Activated CD8-positive, alpha-beta T cell treated with anti-CD3 and anti-CD28 coated beads for 36 hours (primary cell): ENCODE measurements at places on chromosomes 13 and 19. TPM values are rescaled to one million over a fixed set of nuclear protein-coding genes. Genes with fewer than 3 reads are reported as not detected.

DNA sequence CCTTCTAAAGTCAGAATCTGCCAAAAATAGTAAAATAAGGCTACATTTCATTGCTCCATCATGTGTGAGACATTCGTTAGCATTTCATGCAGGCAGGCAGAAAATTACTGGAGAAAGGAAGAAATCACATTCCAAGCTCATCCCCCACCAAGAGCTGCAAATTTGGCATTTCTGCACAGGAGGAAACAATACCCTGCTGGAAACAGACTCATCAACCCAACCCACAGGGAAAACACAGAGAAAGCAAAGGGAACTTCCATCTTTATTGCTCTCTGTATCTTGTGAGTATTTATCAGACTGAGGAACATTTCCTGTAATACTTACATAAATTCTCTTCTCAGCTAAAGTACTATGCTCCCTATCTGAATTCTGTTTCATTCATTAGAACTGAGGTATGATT is 95.7 kb downstream of the KCTD12 start:
- H3K4me3 ChIP-seq = no peak overlapping the region
- H3K4me1 ChIP-seq = no peaks in the 10 kb centered on the region
- DNase-seq = no peak
- no peaks in the 10 kb centered on the region for H3K27me3 ChIP-seq

GRCh38 chr13:41650706-41651105 is 193.4 kb downstream of the RGCC start:
- no peaks in the 10 kb centered on the region for H3K36me3 ChIP-seq
- no peak overlapping the region for H3K27ac ChIP-seq
- H3K4me3 ChIP-seq = no peak overlapping the region
- H3K4me1 ChIP-seq = peaks cover 3% of the 10 kb centered on the region
- DNase-seq = no peak

DNA sequence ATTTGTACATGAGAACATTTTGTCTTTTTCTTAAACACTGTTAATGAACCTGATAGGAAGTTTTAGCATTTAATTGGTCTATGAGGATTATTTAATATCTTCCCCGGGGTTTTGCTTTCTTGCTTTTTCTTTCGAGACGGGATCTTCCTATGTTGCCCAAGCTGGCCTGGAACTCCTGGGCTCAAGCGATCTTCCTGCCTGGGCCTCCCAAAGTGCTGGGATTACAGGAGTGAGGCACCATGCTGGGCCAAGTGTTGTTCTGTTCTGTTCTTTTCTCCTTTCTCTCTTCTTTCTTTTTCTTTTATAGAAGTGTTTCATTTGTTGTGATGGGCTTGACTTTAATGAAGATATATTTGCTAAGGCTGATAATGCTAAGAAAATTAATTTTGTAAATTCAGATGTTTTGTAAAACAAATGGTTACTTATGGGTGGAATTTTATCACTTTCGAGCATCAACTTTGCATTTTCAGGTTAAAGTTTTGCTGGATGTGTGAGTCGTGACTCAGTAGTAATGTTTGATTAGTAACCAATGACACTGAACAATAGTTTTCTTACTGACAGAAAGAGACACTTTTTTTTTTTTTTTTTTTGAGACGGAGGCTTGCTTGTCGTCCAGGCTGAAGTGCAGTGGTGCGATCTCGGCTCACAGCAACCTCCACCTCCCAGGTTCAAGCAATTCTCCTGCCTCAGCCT is 2.2 kb downstream of the PAN3 start:
- no peak for DNase-seq
- H3K27ac ChIP-seq = peak overlapping the region; percentile 87
- peaks cover 14% of the 10 kb centered on the region for H3K36me3 ChIP-seq
- H3K4me3 ChIP-seq = peak overlapping the region; percentile 91

- H3K27me3 ChIP-seq = peaks cover 1% of the 10 kb centered on the region
- no peak for DNase-seq
- H3K4me3 ChIP-seq = no peak overlapping the region
- no peaks in the 10 kb centered on the region for H3K4me1 ChIP-seq
- H3K36me3 ChIP-seq = no peaks in the 10 kb centered on the region
Observed at GRCh38 chr13:101829484-101829883, 377.0 kb downstream of the ITGBL1 start.

GRCh38 chr13:103386341-103386740 is 320.1 kb upstream of the SLC10A2 start:
- no peak overlapping the region for H3K27ac ChIP-seq
- no peaks in the 10 kb centered on the region for H3K27me3 ChIP-seq
- H3K36me3 ChIP-seq = no peaks in the 10 kb centered on the region
- DNase-seq = no peak

DNA sequence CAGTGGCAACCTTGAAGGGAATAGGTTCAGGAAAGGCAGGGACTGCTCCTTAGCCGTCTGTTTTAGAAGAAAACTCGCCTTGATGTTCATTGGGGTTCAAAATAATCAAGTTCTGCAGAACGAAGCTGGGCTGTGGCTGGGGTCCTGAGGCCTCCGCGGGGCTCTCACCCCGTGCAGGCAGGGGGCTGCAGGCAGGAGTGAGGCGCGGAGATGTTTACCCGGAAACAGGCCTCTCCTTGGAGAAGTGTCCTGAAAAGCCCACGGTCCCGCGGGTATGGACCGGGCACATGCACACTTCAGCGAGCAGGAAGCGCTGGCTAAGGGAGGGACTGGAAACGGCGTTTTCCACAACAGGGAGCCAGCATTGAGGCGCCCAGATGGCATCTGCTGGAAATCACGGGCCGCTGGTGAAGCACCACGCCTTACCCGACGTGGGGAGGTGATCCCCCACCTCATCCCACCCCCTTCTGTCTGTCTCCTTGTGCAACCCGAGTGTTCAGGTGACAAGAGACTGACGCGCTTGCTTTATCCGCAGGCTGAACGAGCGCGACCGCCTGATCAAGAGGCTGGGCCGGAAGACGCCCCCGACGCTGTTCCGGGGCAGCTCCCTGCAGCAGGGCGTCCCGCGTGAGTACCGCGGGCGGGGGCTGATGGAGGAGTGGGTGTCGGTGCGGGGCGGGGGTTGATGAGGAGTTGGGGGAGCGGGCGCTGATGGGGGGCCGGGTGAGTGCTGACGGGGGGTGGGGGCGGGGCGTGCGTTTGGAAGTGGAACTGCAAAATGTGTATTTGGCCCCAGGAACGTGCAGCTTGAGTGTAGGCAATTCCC is 39.6 kb downstream of the SHISA2 start:
- peak; percentile 76 for DNase-seq
- peaks cover 6% of the 10 kb centered on the region for H3K36me3 ChIP-seq
- no peaks in the 10 kb centered on the region for H3K27me3 ChIP-seq
- peak overlapping the region; percentile 83 for H3K27ac ChIP-seq
- H3K4me1 ChIP-seq = peaks cover 27% of the 10 kb centered on the region

The EDNRB gene
- total RNA-seq = not detected

DNA sequence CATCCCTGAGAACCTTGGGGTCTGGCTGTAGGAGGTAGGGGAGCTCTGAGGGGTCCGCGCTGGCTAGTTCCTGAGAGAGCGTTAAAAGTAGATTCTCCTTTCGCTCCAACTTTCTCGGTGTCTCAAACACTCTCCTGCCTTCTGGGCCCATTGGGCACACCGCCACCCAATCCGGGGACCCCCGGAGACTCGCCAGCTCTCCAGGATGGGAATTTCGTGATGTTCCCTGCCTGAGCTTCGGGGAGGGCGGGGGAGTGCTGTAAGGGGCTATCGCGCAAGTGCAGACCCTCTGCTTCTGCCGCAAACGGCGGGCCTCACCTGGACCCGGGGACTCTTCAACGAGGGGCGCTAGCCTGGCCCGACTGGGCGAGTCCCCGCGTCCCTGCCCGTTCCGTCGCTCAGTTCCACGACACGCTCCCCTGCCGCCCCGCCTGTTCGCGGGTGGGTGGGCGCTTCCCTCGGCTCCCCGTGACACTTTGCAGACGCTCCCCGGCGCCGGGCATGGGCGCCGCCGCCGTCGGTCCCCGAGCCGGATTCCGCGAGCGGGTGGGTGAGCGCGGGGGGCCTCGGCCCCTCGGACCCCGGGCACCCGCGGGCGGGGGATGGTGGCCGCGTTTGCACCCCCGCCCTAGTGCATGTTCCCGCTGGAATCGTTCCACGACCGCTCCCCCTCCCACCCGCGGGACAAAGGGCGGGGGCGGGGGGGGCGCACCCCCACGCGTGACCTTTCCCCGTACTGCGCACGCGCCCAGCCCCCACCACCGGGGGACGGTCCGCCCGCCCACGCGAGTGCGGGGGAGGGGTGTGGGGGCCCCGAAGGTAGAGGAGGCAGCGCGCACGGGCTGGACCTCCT is at the start of gene CCDC106:
TSS of gene CCDC106 (plus strand) at position 481 of the 853 bp plus-strand sequence. CDS start 835 bp downstream, outside the sequence.
- peaks cover 59% of the 10 kb centered on the region for H3K4me1 ChIP-seq
- peak within 1 kb of the TSS; percentile 79 for H3K4me3 ChIP-seq
- peaks cover 44% of the 10 kb centered on the region for H3K36me3 ChIP-seq
- DNase-seq = peak; percentile 49

The KASH5 gene
- total RNA-seq = not detected

DNA sequence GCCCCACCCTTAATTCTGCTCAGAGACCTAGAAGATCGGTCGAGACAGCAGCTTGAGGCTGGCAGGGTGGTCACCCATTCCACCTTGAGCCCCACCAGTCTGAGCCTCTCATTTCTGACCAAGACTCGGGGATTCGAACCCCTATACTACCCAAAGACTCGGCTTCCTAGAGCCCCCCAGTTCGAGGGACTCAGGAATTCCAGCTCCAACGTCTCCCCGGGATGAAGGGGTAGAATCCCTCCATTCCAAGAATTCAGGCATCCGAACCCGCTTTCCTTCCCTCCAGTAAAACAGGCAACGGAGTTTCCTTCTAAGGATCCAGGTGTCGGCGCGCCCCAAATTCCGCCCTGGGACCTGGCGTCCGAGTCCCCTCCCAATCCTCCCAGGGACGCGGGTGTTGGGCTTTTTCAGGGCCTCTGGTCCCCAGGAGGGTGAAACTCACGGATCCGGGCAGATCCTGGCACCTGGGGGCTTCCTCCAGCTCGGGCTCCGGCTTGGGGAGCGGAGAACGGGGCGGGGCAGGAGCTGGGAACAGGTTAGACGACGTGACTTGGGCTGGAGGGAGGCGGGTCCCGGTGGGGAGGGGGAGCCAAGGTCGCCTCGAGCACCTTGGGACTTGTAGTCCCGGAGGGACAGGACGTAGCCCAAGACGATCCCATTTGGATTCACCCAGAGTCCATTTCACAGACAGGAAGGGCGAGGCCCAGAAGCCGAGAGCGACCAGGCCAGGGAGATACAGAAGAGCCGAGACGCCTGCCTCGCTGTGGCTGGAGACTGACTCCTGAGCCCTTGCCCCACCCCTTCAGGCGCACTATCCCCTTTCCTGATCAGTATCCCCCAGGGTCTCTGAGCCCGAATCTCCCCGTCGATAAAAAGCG is at the start of gene PPP1R13L:
TSS of gene PPP1R13L (minus strand) at position 513 of the 878 bp plus-strand sequence. CDS start 6,751 bp downstream, outside the sequence.
- H3K4me3 ChIP-seq = peak within 1 kb of the TSS; percentile 93
- H3K36me3 ChIP-seq = peaks cover 2% of the 10 kb centered on the region
- H3K27ac ChIP-seq = peak within 1 kb of the TSS; percentile 88
- peaks cover 31% of the 10 kb centered on the region for H3K27me3 ChIP-seq
- H3K4me1 ChIP-seq = peaks cover 33% of the 10 kb centered on the region

The CYP2F1 gene
- total RNA-seq = not detected

DNA sequence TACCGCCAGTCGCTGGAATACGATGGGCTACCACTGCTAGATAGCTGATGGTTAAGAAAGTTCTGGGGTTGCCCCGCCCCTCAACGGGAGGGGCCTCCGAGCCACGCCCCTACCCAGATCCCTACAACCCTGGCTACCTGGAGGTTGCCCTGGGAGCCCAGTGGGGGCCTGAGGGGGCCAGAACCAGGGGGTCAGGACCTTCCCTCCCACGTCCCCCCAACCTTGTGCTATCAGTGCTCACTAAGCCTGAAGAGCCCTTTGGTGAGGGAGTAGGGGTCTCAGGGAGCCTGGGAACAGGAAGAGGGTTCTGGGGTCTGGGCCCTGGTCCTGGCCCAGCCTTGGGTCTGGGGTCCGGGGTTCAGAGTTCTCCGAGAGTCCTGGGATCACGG is 8.9 kb downstream of the OCEL1 start:
- H3K27ac ChIP-seq = peak overlapping the region; percentile 72
- DNase-seq = peak; percentile 83
- H3K36me3 ChIP-seq = peaks cover 10% of the 10 kb centered on the region

- H3K36me3 ChIP-seq = no peaks in the 10 kb centered on the region
- H3K4me3 ChIP-seq = no peak overlapping the region
- peaks cover 2% of the 10 kb centered on the region for H3K27me3 ChIP-seq
- no peak overlapping the region for H3K27ac ChIP-seq
- no peak for DNase-seq
Observed at GRCh38 chr19:54646331-54646841, 16.1 kb downstream of the LILRB1 start.

DNA sequence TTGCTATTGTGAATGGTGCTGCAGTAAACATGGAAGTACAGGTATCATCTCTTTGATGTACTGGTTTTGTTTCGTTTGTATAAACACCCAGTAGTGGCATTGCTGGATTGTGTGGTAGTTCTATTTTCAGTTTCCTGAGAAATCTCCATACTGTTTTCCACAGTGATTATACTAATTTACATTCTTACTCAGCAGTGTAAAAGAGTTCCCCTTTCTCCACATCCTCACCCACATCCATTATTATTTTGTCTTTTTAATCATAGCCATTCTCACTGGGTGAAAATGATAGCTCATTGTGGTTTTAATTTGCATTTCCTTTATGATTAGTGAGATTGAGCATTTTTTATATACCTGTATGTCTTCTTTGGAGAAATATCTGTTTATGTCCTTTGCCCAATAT is 62.3 kb upstream of the PARP4 start:
- H3K36me3 ChIP-seq = peaks cover 4% of the 10 kb centered on the region
- H3K27me3 ChIP-seq = peaks cover 6% of the 10 kb centered on the region
- no peak overlapping the region for H3K4me3 ChIP-seq
- no peak for DNase-seq
- peaks cover 11% of the 10 kb centered on the region for H3K4me1 ChIP-seq
- no peak overlapping the region for H3K27ac ChIP-seq

DNA sequence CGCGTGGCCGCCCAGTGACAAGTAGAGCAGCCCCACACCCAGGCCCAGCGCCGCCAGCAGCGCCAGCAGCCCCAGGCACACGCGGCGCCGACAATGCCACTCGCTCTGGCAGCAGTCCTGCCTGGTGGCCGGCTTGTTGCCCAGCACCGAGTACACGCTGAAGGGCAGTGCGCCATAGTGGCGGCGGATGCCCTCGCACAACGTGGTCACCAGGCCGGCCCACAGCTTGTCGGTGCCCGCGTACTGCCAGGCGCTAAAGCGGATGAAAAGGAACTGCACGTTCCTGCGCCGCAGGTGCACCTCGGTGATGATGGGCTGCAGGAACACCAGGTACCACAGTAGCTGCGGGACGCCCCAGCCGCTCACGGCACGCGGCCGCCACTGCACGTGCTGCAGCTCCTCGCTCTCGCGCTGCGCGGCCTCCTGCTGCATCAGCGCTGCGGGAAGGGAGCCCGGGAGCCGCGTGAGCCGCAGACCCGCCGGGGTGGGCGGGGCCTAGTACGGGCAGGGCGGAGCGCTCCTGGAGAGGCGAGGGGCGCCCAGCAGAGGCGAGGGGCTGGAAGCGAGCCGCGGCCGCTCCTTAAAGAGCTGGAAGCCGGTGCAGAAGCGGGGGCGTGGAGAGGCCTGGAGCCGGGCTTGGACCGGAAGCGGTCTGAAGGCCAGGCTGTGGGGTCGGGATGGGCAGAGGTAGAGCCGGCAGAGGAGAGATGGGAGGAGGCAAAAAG is 7.3 kb downstream of the NKPD1 start:
- H3K4me3 ChIP-seq = no peak overlapping the region
- H3K27me3 ChIP-seq = peaks cover 27% of the 10 kb centered on the region
- peak; percentile 39 for DNase-seq
- peaks cover 7% of the 10 kb centered on the region for H3K36me3 ChIP-seq
- peaks cover 25% of the 10 kb centered on the region for H3K4me1 ChIP-seq
- H3K27ac ChIP-seq = no peak overlapping the region
